ENCODE measurements at places on chromosomes 2 and 18.
A peak's percentile ranks its signal among the peaks of the same experiment; 100 is the strongest.

DNA sequence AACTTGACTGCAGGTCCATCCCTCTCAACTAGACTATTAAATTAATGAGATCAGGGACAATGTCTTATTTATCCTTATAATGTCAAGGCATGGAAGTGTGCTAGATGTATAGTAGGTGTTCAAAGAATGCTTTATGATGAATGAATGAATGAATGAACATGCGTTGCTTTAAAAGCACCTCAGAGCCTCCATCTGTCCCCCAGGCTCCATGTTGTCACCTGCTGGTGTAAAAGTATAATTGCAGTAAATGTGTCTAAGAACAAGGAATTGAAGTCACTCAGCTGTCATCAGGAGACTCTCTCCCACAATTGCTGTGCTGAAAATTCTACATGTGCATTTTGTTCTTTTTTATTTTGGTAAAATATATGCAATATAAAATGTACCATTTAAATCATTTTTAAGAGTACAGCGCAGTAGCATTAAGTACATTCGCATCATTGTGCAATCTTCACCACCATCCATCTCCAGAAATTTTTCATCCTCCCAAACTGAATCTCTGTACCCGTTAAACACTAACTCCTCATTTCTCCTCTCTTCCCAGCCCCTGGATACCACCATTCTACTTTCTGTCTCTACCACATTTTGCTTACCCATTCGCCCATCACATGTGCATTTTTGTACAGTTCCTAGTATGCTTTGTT lies 52.6 kb downstream of the GNAL start:
- peak; percentile 11 for DNase-seq

DNA sequence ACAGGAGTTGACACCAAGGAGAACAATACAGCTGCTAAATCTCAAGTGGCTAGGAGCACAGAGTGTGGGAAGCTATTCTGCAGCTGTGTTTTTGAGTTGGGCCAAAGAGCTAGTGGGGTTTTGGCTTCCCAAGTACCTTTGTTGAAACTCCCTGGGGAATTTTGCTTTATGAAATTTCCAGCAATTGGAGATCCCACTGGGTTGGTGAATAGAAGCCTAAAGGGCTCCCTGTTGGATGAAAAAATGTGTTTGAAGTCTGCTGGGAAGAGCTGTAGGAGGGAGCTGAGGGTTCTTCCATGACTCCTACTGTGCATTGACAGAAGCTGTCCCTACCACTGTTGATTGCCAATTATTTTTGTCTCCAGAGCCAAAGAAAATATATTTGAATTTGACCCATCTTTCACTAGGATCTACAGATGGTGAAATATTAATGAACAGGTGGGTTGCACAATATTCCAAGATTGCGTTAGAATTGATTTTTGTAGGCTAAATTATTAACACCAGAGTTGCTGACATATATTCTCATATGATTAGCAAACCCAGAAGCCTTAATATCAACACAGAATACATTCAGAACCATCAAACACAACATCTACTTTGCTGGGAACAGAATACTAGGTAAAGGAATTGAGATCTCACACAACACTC lies 95.4 kb upstream of the CYP1B1 start:
- no peak for DNase-seq

GRCh38 chr2:42092084-42092996 lies 44.5 kb downstream of the PKDCC start:
- no peak for DNase-seq

GRCh38 chr18:48572402-48573126 lies 33.7 kb downstream of the CTIF start:
- no peak for DNase-seq

- no peak for DNase-seq
Observed at GRCh38 chr2:111918383-111918806, 20.0 kb downstream of the MERTK start.

GRCh38 chr2:240858321-240858720 lies 10.3 kb upstream of the AGXT start:
- DNase-seq: no peak

DNA sequence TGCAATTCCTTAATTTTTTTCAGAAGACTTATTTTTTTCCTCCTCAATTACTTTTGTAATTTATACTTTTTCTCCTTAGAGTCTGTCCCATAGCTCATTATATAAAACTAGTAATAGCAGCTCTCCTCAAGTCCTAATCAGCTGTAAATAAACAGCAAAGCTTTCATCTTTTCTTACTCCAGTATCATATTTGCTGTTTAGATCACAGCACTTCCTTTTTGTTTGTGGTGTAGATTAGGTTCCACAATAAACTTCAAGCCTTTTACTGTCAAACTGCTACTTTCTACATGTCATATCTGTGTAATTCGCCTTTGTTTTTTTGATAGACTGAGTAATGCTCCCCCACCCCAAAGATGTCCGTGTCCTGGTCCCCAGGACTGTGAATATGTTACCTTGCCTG lies 25.5 kb downstream of the GCG start:
- no peak for DNase-seq

GRCh38 chr18:3482258-3482657 lies 32.3 kb downstream of the TGIF1 start:
- no peak for DNase-seq

- DNase-seq: peak; percentile 7
Observed at GRCh38 chr2:159285929-159286708, at the start of gene WDSUB1. Gene WDSUB1 (minus strand): TSS chr2:159286703. CDS start chr2:159283069, 3,634 bp downstream.

DNA sequence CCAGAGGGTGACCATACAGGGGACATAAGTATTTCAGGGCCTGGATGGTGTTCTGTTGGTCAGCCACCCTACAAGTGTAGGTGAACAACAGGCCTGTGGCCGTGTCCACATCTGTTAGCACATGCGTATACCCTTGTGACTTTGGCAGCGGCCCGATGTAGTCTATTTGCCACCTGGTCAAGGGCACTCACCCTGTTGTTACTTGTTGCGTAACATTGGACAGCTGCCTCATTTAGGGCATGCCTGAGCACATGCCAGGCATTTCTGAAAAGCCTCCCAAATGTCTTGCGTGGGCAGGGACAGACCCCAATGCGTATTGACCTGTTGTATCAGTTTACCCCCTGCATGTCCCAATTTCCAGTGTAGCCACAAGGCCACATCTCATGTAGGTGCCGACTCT lies 235.0 kb downstream of the MBD5 start:
- no peak for DNase-seq

- no peak for DNase-seq
Observed at GRCh38 chr2:129252781-129253460, 726.5 kb upstream of the RAB6C start.

DNA sequence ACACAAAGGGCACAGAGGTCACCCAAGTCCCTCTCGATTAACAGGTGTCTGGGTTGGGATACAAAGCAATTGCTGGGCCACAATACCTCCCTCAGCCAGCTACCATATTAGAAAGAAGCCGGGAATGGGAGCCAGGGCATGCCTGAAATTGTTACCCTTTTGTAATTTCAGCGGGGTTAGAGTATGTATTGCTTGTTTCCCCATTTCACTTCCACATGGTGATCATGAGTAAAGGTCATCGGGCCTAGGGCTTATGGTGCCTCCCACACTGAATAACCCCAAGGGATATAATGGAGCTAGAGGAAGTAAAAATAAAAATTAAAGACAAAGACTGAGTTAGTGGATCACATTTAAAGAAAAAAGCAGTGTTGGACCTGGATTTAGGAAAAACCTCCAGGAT lies 437.2 kb upstream of the KLHL29 start:
- DNase-seq: no peak

GRCh38 chr2:156522864-156523440 lies 86.8 kb downstream of the GPD2 start:
- DNase-seq: no peak

GRCh38 chr18:45670281-45670962 lies 53.6 kb upstream of the SLC14A1 start:
- peak; percentile 44 for DNase-seq

DNA sequence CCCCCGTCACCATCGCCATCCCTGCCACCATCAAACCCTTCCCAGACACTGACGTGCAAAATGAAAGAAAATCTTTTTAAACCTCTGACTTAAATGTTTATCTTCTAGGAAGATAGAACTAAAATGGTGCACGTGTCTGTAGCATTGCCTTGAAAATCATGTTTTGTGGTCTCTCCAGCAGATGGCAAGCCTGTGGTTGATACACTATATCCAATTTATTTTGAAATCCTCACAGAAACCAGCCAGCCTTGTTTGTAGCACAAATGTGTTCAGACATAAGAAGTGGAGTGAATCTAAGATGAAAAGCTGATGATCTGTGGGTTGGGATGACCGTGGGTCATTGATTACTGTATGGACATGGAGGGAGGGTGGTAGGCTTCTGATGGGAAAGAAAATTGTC lies 436.2 kb upstream of the SMIM21 start:
- no peak for DNase-seq

DNA sequence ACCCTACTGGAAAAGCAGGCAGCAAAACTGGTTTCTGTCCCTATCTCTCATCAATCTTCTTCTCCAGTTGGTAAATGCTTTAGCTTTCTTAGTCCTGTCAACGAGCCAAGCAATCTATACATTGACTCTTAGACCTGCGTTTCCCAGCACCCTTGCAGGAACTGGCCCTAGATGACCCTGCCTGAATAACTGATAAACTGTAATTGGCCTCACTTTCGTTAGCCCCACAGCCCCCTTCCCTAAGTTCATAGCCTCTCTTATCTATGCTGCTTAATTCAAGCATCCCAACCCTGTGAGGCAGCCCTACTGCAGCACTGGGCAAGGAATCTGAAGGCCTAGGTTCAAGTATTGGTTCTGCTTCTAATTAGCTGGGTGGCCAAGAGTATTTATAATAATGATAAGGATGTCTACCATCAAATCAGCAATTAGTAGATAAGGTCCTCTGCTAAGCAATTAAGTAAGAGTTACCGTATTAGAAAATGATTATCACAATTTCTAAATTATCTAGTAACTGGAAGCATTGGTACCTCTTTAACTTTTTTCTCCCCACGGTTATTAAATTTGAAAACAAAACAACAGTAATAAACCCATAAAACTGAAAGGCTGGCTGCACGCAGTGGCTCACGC lies 86.4 kb upstream of the RMDN2 start:
- DNase-seq: no peak

DNA sequence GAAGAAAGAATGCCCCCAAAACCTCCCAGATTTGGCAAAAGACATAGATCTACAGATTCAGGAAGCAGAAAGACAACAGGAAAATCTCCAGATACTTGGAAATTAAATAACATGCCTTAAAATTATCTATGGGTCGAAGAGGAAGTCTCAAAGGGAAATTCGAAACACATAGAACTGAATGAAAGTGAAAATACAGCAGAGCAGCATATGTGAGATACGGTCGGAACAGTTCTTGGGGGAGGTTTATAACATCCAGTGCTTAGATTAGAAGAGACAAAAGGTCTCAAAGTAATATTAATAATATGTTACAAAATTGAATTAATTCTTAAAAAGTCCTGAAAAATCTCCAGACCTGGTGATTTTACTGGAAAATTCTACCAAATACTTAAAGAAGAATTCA lies 14.3 kb downstream of the KCNG2 start:
- no peak for DNase-seq

GRCh38 chr2:84212611-84213314 lies 246.3 kb downstream of the SUCLG1 start:
- no peak for DNase-seq

GRCh38 chr2:176521878-176522670 lies 252.8 kb downstream of the MTX2 start:
- DNase-seq: no peak

GRCh38 chr2:21687589-21687988 lies 563.8 kb downstream of the TDRD15 start:
- no peak for DNase-seq

DNA sequence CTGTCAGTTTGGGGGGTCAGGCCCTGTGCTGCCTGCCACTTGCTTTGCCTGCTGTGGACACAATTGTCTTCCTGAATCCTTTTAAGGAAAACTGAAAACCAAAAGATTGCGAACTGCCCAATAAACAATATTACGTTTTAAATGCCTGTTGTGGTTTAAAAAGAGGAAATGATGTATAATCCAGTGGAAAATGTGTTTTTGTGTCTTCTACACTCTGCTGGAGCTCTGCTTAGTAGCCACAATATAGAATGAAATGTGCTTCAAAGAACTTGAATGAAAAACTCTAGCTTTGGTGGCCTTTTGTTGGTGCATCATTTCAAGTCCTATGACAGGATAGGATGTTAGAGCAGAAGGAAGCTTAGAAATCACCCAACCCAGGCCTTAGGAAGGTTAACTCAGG lies 23.2 kb upstream of the CABYR start:
- no peak for DNase-seq

GRCh38 chr2:239150125-239151011 lies 250.5 kb downstream of the HDAC4 start:
- peak; percentile 42 for DNase-seq

- DNase-seq: no peak
Observed at GRCh38 chr2:213149294-213149875, 2.0 kb downstream of the IKZF2 start.

- no peak for DNase-seq
Observed at GRCh38 chr2:118642501-118642900, 204.9 kb downstream of the EN1 start.

DNA sequence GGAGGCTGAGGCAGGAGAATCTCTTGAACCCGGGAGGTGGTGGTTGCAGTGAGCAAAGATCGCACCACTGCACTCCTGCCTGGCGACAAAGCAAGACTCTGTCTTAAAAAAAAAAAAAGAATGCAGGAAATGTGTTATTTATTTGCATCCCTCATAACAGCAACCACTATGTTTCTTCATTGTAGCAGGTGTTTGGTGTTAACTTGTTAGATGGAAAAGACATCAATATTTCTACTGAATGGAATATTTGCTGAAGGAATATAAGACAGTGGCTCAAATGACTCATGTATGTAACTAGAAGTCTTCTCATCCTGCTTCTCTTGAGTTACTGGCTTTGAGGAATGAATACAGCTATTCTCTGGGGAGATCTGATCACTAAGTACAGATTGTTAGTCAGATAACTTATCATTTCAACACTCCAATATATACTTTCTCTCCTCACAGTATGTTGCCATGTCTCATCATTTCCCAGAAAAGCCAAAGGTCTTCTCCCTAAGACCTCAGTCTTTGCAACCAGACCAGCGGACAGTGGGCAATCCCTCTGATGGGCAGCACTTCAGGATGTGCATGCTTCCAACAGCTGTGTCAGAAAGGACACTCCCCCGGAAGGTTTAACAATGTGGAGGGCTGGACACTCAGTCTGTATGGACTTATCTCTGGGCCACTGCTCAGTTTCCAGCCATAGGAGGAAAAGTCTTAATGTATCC lies 104.4 kb upstream of the STK17B start:
- no peak for DNase-seq

GRCh38 chr2:238580486-238580885 lies 153.8 kb downstream of the ASB1 start:
- DNase-seq: no peak

GRCh38 chr2:60073201-60073600 lies 480.3 kb downstream of the BCL11A start:
- no peak for DNase-seq

GRCh38 chr18:8948471-8949149 lies 153.9 kb upstream of the NDUFV2 start:
- DNase-seq: no peak

- peak; percentile 65 for DNase-seq
Observed at GRCh38 chr2:236343400-236344161, 79.4 kb upstream of the ASB18 start.

- no peak for DNase-seq
Observed at GRCh38 chr2:33208400-33208799, 261.6 kb downstream of the LTBP1 start.

Measured in CD4-positive, alpha-beta T cell treated with Interleukin-1 beta for 1 hour (primary cell).